ENCODE measurements at places on chromosomes 12 and 14.

- no peak for DNase-seq
Observed at GRCh38 chr14:82094829-82095345, 561.2 kb upstream of the SEL1L start.

DNA sequence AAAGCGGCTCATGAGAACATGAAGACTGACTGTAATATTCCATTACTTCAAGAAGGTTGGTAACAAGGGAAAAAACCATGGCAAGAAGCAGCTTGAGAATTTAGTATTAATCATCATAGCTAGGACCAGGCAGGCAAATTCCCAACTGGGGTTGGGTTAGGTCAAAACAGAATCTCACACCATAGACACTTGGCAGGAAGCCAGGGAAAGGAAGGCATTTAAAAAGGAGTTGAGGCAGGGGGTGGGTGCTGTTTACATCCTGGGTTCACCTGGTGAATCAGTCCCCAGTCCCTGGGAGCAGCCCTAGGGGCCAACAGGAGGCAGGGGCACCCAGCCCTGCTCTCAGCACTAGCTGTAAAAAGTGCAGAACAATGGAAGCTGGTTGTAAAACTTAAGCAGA is 108.6 kb downstream of the EGLN3 start:
- DNase-seq, result no peak

DNA sequence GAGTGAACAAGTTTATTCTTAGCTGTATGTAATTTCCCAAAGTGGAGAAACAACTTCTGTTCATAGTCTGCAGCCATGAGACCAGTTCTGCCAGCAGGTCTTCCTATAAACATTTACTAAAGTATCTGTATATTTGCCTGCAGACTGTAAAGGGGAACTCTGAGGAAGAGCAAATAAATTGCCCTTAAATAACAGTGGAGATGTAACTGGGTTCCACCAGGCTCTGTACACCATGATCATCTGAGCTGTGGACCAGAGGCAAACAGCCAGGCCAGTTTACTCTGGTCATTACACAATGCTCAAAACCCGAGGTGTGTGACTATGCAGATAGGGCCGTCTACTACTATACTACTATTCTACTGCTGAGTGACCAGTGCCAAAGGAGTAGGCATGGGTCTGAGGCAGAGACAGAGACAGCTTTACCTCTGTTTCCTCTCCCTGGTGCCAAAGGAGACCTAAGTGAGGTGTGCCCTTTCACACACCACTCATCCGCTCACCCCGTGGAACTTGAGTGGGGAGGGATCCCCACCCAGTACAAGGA is 21.1 kb upstream of the CERS5 start:
- no peak for DNase-seq

GRCh38 chr14:22839159-22839779 is 2.9 kb downstream of the MMP14 start:
- no peak for DNase-seq

DNA sequence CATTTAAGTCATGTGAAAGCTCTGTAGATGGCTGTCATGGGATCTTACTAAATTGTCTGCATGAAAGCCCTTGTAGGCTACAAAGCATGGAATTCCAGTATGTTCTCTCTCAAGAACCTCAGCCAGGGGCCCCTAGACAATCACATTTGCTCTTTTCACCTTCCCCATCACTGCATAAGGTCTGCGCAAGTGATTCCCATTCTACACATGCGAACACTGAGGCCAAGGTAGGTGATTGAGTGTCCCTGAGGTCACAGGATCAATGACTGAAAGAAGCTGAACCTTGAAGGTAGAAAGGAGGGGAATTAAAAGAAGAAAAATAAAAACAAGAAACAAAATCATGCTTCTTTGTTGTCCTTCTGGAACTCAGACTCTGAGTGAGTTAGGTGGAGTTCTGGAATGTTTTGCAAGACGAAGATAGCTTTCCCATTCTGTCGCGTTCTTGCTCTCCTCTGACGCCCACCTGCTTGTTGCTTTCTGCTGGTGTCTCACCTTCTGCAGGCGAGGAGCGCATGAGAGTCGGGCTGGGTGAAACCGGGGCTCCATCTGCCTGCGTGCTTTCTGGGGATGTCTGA is 79.9 kb downstream of the SPRING1 start:
- peak; percentile 54 for DNase-seq

- DNase-seq, result no peak
Observed at GRCh38 chr12:43336962-43337555, 214.9 kb downstream of the ADAMTS20 start.

- no peak for DNase-seq
Observed at GRCh38 chr12:11559626-11560340, 89.7 kb upstream of the ETV6 start.

GRCh38 chr14:94738751-94739150 is 31.2 kb downstream of the GSC start:
- no peak for DNase-seq

- DNase-seq, result no peak
Observed at GRCh38 chr12:12331244-12331771, 18.7 kb downstream of the MANSC1 start.

GRCh38 chr12:124352839-124353238 is 57.9 kb downstream of the RFLNA start:
- no peak for DNase-seq

GRCh38 chr12:57476162-57476992 is 3.3 kb downstream of the ARHGAP9 start:
- DNase-seq, result no peak

- DNase-seq, result no peak
Observed at GRCh38 chr12:114686773-114687500, 3.0 kb upstream of the TBX3 start.

DNA sequence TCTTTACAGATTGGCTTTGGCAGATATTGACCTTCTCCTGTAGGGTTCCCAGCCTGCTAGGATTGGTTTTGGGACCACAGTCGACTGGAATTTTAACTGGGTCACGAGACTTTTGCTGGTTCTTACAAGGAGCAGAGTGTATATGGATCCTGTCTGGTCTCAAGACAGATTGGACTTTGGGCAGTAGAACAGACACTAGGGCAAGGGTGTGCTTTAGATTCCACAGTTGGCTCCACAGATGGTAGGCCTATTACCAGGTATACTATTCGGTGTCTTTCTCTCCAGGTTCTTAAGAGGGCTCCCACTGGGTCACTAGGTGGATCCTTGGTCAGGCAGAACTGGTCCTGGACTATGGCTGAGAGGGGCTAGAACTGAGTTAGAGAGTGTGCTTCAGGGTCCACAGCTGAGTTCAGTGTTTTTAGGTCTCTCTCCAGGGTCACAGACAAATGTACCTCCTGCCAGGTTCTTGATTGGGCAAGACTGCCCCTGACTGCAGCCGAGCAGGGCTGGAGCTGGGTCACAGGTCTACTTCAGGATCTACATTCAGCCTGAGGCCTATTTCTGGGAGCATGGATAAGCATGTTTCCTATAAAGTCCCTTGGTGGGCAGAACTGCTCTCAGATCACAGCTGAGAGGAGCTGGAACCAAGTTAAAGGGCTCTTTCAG is 460.2 kb downstream of the TMEM117 start:
- DNase-seq, result no peak

- DNase-seq, result peak; percentile 78
Observed at GRCh38 chr14:95500201-95500681, 16.2 kb downstream of the SYNE3 start.

DNA sequence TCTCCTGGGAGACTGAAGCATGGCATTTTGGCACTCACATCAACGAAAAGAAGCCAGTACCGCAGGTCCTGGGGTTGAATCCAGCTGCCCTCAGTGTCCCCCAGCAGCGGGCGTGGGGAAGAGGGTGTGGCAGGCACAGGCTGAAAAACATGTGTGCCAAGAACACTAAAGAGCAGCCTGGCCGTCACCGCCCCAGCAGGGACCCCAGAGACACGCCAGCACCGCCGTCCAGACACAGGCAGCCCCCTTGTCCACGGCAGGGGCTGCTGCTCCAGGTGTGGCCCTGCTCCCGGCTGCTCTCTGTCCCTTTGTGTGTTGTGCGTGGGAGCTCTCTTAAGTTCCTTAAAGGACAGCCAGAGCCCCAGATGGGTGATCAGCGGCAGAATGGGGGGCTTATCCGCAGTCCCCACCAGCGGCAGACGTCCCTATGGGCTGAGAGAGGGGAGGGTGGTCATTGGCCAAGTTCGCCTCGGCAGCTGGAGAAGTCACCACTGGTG is 556 bp downstream of the PHETA1 start:
- DNase-seq, result no peak

GRCh38 chr12:78886719-78887407 is 22.3 kb downstream of the SYT1 start:
- no peak for DNase-seq

GRCh38 chr12:71935594-71935993 is 3.1 kb upstream of the TPH2 start:
- no peak for DNase-seq

DNA sequence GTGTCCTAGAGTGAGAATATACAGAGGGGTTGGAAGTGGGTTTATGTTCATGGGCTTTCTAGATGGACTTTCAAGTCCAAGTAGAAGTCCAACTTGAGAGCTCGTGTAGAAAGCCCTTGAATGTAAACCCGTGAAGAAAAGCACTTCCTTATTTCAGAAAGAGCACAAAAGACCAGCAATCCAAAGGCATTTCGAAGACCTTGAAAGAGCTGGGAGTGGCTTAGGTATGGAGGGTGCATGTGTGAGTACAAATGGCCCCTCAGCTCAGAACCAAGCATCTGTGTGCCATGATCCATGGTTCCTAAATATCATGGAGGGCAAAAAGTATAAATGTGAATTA is 160.7 kb downstream of the ETV6 start:
- DNase-seq, result no peak

DNA sequence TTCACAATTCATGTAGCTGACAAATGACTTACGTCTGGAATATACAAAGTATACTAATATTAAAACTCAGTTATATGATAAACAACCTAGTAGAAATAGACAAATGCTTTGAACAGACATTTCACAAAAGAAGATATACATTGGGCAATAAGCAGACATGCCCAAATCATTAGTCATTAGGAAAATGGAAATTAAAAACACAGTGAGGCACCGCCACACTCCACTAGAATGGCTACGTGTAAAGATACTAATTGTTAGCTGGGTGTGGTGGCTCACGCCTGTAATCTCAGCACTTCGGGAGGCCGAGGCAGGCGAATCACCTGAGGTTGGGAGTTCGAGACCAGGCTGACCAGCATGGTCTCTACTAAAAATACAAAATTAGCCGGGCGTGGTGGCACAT is 248.9 kb upstream of the TMEM132C start:
- no peak for DNase-seq

- DNase-seq, result no peak
Observed at GRCh38 chr14:90341784-90342183, 10.0 kb upstream of the NRDE2 start.

GRCh38 chr12:104852896-104853295 is 105.2 kb downstream of the SLC41A2 start:
- DNase-seq, result no peak

GRCh38 chr12:106285982-106286381 is 16.6 kb upstream of the TCP11L2 start:
- no peak for DNase-seq

Data from amygdala (tissue), 56 donors.